Skeletal muscle cell (primary cell): ENCODE measurements at places on chromosomes 6 and 20.
A peak's percentile ranks its signal among the peaks of the same experiment; 100 is the strongest.

DNA sequence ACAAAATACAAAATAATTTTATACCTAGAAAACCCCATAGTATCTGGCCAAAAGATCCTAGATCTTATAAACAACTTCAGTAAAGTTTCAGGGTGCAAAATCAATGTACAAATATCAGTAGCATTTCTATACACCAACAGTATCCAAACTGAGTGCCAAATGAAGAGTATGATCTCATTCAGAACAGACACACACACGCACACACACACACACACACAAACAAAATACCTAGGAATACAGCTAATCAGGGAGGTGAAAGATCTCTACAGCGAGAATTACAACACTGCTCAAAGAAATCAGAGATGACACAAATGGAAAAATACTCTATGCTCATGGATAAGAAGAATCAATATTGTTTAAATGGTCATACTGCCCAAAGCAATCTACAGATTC, 49.2 kb downstream of the TOMM6 start:
- peak; percentile 18 for DNase-seq

DNA sequence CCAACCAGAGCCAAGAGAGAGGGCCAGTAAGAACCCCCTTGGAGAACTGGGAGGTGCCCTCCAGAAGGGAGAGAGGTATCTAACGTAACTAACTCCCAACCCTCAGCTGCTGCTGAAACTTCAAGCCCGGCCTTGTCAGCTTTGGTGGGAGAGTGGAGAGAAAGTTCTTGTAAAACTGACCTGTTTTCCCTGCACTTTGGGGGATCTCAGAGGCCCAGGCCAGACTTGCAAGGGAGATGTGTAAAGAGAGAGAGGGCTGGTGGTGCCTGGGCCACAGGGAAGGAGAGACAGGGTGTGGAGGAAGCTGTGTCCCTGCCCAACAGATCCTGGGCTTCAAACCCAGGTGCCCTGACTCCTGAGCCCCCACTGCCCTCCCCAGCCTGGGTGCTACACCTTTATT, 17.3 kb upstream of the IP6K3 start:
- DNase-seq = no peak

GRCh38 chr6:69861986-69862385, 4.4 kb upstream of the COL19A1 start:
- no peak for DNase-seq

DNA sequence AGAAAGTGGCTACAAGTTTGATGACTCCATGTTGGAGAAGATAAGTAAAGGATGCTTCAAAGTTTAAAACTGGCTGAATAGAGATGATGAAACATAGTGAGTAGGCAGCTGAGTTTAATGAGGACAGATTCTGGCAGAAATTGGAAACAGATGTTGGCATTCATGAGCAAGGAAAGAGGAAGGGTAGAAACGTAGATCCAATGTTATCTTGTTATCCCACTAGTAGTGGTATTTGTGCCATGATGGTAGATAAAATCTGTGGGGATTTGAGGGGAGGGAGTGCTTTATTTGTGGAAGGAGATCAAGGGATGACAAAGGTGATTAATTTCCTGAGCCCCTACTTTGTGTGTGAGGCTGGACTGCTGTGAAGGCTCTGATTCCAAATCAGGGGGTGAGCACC, 69.5 kb downstream of the MRAP2 start:
- DNase-seq = peak; percentile 23

DNA sequence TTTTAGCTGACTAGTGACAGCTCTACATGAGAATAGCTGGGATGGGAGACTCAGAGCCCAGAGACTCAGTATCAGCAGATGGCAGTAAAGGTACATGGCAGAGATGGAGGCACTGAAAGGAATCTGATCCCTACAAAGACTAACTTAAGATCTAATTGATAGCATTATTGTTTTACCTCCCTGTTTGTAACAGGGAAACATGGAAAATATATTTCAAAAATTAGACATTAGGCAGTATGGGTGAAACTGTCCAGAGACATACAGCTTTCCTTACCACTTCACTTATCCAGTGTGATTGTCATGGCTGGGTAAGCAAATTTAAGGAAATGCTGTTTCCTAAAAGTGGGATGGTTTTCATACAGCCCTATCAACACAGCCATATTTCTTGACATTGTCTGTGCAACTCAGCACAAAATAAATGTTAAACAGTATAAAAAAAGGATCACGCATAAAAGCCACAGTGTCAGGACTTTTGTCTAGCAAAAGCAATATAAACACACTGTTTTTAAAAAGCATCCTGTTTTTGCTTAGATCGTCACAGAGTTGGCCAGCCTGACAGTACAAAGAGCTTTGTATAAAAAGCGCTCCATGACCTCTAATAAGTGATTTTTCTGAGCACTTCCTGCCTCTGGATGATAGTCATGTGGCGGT, 376.9 kb downstream of the PHF3 start:
- DNase-seq = peak; percentile 29

- no peak for DNase-seq
Measured at GRCh38 chr20:41418031-41418430, 51.4 kb upstream of the EMILIN3 start.

DNA sequence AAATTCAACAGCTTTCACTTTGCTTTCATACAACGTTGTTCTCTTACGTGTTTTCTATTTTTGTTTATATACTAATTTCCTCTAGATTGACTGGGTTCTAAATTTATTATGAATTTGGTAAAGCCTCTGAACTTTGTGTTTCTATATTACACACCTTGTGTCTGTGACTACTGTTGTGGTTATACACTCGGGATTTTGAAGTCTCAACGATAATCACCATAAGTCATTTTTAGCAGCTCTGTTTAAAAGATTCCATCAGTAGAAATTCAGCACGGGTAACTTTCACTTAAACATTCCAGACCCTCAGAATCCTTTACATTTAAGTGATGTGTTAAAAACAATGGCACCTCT, 31.8 kb upstream of the HBS1L start:
- DNase-seq = no peak

DNA sequence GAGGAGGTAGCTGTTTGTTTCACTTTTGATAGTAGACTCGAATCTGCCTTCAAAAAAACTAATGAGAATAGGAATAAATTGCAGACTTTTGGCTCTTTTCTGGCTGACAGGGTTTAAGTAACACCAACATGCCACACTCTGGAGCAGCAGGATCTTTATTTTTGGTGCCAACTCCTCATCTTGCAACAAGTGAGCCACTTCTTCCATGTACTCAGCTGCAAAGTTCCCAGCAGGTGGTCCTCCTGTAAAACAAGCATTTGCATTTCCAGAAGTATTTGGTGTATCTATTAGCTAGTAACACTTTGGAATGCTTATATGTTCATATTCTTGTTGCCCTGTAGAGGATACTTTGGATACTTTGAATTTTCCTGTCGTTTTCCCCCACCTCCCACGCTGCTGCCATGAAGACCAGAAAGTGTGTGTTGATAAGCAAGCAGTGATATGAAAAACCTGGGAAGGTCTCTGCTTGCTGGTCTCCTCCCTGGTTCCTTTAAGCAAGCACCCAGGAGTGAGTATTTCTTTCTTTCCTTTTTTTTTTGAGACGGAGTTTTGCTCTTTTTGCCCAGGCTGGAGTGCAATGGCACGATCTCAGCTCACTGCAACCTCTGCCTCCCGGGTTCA, 1.0 kb downstream of the ARMH2 start:
- DNase-seq = no peak

GRCh38 chr20:21353236-21353635, 44.1 kb downstream of the NKX2-4 start:
- DNase-seq = no peak

DNA sequence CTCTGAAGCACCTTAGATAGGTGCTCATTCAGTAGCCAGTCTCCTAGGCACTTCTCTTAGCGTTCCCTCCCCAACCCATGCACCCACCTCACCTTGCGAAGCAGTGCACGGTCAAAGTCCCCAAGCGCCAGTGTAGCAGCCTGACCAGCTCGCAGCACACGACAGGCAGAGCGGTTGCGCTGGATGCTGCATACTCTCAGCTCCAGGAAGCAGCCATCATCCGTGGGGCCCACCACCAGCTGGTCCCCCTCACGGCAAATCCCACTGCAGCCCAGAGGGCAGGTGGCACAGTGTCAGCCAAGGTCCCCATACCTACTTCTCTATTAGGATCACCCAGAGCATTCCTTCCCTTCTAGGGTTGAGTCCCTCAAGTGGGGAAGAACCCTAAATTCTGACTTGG, 6.5 kb downstream of the GTPBP2 start:
- no peak for DNase-seq

DNA sequence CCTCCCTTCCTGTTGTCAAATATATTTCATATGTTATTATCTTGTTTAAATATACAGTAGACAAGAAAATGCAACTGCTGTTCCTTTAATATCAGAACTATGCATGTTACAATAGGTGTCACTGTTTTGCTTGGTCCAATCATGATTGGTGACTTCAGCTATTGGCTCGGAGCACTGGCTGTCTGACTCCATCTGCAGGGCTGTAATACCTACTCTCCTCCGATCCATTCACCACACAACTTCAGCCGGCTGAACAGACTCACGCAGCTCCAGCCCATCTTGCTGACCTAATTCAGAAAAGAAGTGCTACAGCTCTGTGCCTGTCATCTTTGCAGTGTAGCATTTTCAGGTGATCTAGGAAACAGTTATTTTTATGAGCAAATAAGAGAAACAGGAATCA, at the start of gene BTBD3:
TSS of gene BTBD3 (plus strand) at position 231 of the 400 bp plus-strand sequence. CDS start 383 bp downstream, outside the sequence.
- peak; percentile 49 for DNase-seq

DNA sequence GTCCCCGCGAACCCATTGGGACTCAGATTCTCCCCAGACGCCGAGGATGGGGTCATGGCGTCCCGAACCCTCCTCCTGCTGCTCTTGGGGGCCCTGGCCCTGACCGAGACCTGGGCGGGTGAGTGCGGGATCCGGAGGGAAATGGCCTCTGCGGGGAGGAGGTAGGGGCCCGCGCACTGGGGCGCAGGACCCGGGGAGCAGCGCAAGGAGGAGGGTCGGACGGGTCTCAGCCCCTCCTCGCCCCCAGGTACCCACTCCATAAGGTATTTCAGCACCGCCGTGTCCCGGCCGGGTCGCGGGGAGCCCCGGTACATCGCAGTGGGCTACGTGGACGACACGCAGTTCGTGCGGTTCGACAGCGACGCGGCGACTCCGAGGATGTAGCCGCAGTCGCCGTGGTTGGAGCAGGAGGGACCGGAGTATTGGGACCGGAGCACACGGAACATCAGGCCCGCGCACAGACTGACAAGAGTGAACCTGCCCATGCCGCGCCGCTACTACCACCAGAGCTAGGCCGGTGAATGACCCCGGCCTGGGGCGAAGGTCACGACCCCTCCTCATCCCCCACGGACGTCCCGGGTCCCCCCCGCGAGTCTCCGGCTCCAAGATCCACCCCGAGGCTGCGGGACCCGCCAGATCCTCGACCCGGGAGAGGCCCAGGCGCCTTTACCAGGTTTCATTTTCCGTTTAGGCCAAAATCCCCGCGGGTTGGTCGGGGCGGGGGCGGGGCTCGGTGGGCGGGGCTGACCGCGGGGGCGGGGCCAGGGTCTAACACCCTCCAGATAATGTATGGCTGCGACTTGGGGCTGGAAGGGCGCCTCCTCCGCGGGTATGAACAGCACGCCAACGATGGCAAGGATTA, 15.7 kb upstream of the HLA-A start:
- DNase-seq = no peak

DNA sequence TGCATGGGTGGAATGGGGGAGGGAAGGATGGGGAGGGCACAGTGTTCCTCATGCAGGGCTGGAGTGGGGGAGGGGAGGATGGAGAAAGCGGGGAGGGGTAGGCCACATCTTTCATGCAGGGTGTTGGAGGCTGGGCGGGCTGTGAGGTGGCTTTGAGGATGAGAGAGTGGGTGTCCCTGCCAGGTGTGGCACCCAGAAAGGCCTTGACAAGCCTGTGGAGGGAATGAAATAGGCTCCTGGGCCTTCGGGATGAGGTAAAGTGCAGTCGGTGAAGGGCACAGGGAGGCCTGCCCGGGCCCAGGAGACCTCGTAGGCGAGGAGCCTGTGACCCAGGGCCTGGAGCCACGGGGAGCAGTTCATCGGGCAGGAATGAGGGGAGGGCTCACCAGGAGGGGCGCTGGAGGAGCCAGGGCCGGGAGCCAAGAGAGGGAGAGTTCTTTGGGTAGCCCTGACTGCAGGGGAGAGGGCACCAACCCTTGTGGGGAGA, 7.6 kb downstream of the CEBPB start:
- no peak for DNase-seq

DNA sequence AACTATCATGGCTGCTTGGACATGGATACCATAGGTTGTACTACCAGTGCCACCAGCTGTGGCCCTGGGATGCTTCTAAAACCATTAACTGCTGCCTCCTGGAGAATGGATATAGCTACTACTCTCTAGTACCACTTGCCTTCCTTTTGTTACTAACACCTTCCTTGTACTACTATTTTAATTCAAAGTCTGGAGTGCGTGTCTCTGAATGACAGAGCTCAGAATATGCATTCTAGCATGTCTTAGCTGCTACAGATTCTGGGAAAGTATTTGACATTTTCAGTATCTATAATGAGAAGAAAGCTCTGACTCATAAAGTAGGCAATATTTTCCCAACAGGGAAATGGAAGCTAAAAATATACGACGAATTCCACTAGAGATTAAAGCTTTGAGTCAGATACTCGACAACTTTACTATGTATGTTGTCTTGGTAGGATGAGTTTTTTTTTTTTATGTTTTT, 112.3 kb downstream of the PFDN4 start:
- no peak for DNase-seq

GRCh38 chr6:31651602-31652191, 764 bp downstream of the BAG6 start:
- DNase-seq = peak; percentile 37

DNA sequence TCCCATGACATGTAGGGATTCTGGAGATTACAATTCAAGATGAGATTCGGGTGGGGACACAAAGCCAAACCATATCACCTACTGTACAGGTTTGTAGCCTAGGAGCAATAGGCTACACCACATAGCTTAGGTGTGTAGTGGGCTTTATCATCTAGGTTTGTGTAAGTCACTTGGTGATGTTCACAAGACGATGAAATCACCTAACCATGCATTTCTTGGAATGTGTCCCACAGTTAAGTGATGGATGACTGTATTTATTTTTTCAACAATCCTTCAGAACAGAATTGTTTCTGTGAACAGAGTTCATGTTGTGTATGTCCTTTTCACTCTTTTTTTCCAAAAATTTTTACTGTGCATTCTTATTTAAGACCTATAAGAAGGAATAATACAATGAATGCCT, 76.1 kb downstream of the DTD1 start:
- peak; percentile 43 for DNase-seq

- DNase-seq = no peak
Measured at GRCh38 chr20:49814057-49814694, 1.5 kb downstream of the SLC9A8 start.

GRCh38 chr20:12294678-12295077, 377.0 kb downstream of the BTBD3 start:
- DNase-seq = no peak

DNA sequence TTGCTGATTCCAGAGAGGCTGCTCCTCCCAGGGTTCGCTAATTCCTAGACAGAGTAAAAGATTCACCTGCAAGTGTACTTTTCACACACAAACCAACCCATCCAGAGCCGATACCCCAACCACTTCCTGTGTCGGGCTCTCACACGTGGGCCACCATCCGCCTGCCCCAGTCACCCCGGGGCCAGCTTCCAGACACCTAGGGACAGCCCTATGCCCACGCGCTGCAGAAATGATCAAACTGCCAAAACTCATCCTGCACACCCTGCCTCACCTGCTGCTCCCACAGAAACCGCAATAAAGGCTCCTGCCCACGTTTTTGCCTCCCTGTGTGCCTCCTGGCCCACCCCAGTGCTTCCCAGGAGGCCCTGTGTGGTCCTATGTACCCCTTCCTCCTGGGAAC, 59.5 kb downstream of the PSMG4 start:
- DNase-seq = no peak
